ENCODE measurements at places on chromosomes 12 and 14.

DNA sequence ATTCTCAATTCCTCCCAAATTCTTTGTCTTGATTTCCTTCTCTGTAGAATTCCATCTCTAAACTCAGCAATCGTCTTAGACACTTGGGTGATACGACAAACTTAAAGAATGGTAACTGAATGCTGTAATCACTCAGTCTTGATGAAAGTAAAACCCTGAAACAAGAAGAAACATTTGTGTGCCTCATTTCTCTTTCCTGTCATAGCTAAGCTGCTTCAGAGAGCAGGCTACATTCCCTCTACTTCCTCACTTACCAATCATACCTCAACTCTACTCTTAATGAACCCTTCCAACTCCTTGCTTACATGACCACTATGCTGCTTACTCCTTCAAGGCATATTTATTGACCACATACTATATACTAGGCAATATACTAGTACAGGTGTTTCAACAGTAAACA, 8.3 kb downstream of the MAP4K5 start:
- no peak for DNase-seq

DNA sequence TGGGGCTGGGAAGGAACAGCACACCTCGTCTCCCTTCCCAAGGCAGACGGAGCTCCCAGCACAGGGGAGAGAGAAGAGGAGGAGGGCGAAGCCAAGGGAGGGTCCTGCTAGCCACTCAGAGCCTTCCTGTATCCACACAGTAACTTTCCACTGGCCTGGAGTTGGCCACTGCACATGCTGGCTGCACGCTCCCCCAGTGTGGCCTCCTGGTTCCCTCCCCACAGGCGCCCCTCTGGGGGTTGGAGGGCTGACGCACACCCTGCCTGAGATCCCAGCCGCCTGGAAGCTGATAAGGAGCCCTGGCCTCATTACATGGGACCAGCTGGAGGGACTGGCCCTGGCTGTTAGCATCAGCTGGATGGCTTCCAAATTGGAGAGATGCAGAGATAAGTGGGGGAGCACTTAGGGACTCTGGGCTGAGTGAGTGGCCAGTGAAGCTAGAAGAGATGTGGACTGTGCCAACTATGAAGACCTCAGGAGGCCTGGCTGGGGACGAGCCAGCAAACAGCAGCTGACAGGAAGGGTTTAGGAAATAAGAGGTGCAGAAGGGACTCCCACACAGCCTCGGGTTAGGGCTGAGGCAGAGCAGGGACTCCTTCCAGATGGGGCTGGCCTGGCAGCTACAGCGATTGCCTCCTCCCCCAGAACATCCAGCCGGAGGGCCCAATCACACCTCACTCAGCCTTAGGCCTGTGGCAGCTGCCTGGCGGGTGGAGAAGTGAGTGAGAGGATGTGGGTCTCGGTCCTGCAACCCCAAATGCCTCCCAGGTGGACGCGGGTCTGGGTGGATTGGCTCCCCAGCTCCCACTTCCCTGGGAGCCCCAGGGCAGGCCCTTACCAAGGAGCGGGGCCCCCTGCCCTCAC, 26.3 kb upstream of the BCDIN3D start:
- DNase-seq = peak; percentile 8

- DNase-seq = peak; percentile 82
These were observed 47.9 kb downstream of the GALC start for GRCh38 chr14:87944987-87945604.

DNA sequence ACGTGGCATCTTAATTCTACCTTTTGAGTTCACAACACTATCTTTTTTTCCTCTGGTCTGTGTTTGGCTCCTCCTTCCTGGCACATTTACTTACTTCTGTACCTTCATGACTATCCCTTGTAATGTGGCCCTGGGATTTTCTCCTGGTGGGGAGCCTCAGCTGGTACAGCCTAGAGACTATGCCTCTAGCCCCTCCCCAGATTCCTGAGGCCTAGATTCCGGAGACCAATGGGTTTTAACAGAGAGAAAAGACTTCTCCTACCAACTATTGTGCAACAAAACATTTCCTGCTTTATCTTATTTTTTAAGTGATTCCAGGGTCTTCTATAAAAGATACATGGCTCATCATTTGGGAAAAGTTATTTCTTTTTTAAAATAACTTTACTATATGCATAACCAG, 216.2 kb upstream of the KRR1 start:
- DNase-seq = no peak

GRCh38 chr12:7241404-7242005, 52.0 kb downstream of the PEX5 start:
- DNase-seq = peak; percentile 60

DNA sequence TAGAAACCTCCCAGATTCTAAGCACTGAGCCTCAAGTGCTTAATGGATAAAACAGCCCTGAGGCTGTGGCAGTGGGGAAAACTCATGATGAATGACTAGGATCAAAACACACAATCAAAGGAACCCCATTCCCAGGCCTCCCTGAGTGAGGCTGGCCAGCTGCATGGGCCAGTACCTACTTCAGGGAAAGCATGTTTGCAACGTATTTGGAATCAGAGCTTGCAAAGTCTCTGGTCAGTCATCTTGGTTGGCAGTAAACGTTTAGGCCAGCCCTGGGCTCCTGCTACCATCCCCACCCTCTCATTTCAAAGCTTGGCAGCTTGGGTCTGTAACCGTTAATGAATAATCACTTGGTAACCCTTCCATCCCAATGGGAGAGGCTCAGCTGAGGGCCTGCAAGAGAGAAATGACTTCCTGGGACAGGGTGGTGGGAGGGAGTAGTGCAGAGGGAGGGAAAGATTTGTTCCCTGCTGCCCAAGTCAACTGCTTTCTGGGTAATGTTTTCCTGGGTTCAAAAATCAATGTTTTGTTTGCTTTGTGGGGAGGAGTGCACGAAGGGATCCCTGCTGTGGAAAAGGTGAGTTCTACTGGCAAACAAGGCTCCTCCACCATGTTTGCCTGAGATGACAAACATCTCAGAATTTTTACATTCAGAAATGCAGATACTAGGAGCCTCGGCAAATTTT, 2.0 kb upstream of the RNASE8 start:
- no peak for DNase-seq

DNA sequence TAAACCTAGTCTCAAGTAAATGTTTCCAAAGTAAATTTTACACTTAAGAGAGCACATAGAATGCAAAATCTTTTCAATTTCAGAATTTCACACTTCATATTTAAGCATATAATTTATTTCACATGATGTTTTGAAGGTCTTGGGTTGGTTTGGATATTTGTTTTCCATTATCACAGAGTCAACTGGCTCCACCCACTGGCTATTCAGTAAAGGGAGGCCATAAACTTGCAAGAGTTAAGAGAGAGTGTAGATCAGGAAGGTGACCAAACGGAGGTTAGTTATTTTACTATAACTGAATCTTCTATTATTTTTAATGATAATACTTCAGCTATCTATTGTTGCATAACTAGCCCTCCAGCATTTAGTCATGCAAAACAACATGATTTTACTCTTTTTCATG, 6.2 kb upstream of the CPNE8 start:
- no peak for DNase-seq

GRCh38 chr12:95766356-95767019, 24.1 kb downstream of the NTN4 start:
- no peak for DNase-seq

DNA sequence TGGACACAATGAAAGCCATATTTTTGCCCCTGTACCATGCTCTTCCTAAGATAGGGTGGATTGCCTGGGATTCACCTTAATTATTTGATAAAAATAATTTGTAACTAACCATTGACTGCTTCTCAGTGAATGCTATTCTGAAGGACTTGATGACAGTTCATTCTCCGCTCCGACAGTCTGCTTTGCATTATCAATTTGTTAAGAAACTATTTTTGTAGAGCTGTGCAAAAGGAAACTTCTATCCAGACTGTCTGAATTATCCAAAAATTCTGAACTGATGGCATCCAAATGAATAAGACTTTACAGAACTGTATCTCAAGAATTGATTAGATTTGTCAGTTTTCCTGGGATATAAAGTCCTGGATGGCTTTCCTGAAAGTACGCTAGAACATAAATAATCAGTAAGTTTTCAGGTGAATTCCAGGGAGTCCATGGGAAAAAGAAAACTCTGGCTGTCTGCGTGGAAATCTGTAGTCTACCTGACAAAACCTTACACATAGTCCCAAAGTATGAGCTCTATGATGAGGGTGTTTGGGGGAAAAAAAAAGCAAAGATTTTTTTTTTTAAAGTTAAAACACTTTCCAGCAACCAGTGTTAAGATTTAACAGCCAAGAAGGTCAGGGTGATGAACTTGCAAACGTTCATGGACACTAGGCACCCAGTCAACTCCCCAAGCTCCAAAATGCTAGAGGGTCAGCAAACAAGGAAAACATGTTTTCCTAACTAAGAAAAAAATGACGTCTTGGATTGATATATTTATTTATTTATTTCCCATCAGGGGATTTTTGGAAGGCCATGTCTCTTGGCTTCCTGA, 291.1 kb upstream of the TBX3 start:
- DNase-seq = no peak

DNA sequence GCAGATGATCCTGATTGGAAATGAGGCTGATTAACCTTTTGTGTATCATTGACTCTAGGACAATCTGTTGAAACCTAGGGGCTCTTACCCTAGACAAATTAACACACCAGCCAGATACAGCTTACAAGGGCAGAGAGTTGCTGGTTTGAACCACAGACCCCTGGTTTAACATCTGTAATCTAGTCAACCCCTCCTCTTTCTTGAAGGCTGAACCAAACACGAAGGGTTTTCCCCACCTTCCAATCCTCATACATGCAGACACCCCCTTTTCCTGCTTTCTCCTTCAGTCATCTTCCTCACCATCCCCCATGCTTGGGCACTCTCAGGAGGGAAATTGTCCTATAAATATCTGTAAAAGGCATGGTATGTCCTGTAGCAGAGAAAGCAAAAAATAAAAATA, 126.0 kb upstream of the HIF1A start:
- no peak for DNase-seq

DNA sequence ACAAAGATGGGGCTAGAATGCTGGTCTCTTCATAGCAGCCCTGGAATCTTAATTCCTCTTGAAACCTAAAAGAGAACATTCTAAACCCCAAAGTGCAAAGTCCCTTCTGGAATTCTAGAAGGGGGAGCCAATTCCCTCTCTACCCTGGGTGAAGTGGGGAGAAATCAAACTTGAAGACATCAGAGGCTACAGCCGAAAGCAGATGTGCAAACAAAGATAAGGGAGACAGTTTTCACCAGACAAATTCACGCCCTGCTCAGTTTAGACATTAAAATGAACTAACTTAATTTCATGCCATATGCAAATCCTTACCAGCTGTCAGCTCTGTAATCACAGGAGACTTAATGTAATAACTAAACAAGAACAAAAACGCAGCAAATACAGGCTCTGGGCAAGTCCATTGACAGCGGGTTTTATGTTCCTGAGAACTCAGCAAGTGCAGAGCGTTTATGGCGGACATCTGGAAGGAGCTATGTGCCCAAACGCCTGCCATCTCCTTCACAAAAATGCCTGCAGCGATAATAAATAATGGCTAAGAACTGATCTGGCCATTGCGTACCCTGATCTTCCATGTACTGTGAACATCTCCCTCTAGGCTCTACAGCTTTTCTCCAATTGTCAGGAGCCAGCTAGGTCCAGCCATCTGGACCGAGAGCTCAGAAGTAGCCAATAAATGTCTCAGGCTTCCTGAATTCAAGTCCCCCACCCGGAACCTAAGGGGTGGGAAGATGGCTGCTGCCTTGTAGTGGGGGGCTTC, 19.1 kb upstream of the FICD start:
- no peak for DNase-seq

GRCh38 chr12:56160193-56160763, 2.1 kb downstream of the MYL6 start:
- no peak for DNase-seq

- no peak for DNase-seq
These were observed 19.7 kb upstream of the TMED10 start for GRCh38 chr14:75196064-75196463.

DNA sequence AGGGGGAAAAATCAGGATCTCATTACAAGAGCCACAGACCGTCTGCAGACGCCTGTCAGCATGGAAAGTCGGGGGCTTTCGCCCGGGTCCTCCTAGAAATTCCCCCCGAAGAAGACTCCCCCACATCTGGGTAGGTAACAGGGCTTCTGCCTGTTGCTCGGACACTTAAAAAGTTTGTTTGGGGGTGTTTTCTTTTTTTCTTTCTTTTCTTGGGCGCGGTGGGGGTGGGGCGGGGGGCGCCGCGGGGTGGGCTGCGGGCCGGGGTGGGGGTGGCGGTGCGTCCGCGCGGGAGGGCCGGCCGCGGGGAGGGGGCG, 358 bp downstream of the ELK3 start:
- no peak for DNase-seq

DNA sequence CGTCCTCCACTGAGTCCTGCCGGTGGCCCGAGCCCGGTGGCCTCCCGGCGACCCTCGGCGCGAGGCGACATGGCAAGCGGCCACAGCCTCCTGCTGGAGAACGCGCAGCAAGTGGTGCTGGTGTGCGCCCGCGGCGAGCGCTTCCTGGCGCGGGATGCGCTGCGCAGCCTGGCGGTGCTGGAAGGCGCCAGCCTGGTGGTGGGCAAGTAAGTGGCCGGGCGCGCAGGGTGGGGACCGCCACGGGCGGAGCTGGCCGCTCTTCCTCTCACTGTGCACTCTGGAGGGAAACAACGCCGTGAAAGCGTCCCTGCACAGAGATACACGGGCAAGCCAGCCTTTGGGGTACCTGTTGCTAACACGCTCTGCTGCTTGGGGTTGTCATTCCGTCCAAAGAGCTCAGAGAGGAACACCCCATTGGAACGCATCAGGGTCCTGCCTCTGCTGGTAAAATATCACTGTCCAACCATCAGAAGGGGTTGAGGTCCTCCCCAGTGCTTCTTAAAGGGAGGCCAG, at the start of gene AMDHD1:
Gene AMDHD1, plus strand, starts transcription at position 2 of the 513 bp plus-strand sequence. Its CDS starts 68 bp downstream, at position 70.
- DNase-seq = no peak

- DNase-seq = peak; percentile 41
These were observed 1.9 kb downstream of the DAAM1 start for GRCh38 chr14:59190372-59190771.

DNA sequence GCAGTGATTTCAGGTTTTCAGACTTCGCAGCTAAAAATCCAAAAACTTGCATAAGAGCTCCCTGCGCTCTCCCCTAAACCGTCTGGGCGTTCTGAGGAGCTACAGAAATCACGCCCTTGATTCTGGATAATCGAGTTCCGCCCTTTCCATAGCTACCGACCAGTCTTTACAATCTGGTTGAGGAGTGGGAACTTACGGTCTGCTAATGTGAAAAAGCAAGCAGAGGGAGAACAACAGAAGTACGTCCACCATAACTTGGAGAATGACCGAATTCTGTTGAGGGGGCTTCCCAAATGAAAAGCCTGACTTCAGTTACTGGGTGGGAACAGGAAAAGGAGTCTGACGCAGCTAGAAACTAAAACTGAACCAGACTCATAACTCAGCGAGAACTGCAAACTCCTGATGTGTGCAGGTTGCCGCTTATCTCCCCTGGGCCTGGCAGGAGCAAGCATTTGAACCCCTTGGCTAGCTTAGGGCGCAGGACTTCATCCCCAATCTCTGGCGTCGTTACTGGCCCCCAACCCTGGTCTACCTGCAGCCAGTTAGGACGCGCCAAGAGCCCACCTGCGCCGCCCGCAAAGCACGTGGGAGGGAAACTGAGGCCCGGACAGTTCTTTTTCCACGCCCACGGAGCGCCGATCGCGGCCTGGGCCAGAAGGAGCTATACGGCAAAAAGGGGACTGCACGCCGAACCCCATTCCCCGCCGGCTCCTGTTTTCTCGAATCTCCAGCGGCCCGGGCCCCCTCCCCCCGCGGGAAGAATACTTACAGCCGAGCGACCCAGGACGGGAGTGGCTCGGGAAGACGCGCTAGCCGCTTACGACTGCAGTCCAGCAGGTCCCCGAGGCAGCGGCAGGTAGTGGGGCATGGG, 838 bp downstream of the LRIG3 start:
- no peak for DNase-seq

- DNase-seq = no peak
These were observed 48.4 kb downstream of the LTBP2 start for GRCh38 chr14:74563586-74564159.
